ENCODE measurements at places on chromosomes 6 and 20.

GRCh38 chr6:170004585-170005210 is 253.3 kb downstream of the ERMARD start:
- DNase-seq = no peak

DNA sequence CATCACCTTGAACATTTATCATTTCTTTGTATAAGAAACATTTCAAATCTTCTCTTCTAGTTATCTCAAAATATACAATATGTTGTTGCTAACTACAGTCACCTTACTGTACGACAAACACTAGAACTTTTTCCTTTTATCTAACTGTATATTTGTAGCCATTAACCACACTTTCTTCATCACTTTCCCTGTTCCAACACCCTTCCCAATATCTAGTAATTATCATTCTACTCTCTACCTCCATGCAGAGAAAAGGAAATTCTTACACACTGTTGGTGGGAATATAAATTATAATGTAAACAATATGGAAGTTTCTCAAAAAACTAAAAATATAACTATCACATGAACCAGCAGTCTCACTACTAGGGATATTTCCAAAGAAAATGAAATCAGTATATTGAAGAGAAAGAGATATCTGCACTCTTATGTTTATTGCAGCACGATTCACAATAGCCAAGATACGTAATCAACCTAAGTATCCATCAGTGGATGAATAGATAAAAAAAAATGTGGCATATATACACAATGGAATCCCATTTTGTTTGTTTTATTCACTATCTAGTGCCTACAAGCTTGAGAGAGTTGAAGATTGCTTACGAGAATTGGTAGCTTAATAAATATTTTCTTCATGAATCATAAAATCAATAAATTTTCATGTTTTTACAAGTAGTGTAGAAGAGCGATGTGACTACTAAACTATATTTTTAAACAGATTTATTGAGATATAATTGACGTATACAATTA is 2.4 kb downstream of the RHAG start:
- no peak for DNase-seq

DNA sequence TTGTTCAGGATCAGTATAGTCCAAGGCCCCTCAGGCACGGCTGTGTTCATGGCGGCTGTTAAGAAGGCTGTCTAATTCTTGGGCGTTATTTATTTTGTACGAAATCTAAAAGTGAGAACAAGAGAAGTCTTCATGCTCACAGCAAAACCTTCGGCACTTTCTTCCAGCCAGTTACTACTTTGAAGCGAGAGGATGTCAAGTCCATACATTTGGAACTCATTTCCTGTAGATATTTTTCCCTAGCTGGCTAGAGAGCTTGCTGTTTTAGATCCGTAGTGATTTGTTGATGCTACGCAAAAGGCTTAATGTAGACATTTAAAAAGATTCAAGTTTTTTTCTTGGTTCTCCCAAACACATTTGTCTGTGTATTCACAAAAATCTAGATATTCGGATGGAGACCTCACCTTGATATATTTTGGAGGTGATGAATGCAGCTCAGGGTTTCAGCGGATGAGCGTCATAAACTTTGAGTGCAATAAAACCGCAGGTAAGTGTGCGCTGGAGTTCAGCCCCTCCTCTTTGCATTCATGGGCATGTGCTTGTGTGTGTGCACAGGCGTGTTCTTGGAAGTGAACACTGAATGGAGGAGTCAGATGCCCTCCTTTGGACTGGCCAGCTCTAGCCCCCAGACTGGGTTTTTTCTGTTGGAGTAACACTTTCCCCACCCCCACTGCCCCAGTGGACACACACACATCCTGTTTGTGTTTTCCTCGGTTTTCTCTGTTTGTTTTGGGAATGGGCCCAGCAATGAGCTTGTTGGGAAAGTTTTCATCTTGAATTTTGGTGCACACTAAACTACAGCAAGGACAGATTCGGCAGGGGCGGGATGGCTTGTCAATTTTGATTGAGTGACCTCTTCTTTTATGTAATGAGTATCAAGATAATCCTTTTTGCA is 65.4 kb downstream of the IGF2R start:
- no peak for DNase-seq

- DNase-seq = no peak
These were observed 213.9 kb upstream of the STXBP5 start for GRCh38 chr6:146990284-146990683.

DNA sequence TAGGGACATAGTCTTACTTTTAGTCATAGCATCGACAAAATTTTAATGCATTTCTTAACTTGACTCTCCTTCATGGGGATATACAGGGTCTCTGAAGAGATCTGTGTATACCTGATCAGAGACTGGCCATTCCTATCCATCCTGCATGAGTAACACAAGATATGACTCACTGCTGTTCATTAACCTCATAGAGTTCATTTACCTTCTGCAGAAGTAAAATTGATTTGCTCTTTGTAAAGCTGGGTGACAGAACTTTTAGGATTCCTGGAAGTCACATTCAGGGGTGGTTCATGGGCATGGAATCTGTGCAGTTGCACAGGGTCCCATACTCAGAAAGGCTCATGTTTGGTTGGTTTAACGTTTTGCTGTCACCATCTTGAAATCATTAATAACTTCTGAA is 53.2 kb downstream of the PDE7B start:
- DNase-seq = no peak

- DNase-seq = no peak
These were observed 55.0 kb downstream of the BMP7 start for GRCh38 chr20:57211406-57211805.

- no peak for DNase-seq
These were observed 204.8 kb downstream of the HDGFL1 start for GRCh38 chr6:22774129-22774528.

GRCh38 chr6:43428874-43429273 is 1.5 kb downstream of the ABCC10 start:
- DNase-seq = no peak

DNA sequence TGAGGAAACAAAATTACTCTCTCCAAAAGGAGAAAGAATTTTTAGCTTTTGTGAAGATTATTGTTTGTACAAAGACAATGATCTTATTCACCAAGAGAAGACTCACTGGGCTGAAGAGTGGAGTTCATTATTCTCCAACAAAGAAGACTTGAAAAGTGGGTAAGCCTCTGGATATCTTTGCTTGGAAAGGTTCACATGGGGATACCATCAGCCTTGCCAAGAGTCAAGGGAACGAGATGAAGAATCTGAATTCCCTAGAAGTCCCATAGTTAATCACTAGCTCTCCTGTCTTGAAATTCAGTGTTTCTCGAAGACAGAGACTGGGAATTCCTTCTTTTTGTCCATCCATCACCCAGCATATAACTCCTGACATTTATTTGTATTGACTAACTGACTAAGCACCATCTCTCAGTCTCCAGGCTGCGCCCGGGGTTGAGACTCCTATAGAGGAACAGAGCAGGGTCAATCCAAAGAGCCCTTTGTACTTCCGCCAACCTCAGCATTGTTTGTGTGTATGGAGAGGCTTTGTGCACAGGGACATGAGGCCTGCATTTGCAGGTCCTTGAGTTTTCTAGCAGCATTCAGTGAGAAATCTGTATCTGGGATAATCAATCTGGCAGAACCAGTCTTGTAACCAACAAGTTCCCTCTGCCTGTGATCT is 461.9 kb downstream of the KIF16B start:
- no peak for DNase-seq

- DNase-seq = no peak
These were observed at the start of gene RIPOR3 for GRCh38 chr20:50690650-50691572. Gene RIPOR3, minus strand, starts transcription at chr20:50691542. Its CDS starts 414 bp downstream, at chr20:50691128.

GRCh38 chr6:73866305-73866704 is 170.3 kb downstream of the CD109 start:
- DNase-seq = no peak

- DNase-seq = no peak
These were observed 102.3 kb upstream of the SULF2 start for GRCh38 chr20:47887477-47888080.

GRCh38 chr6:115456848-115457247 is 603.8 kb downstream of the FRK start:
- DNase-seq = no peak

GRCh38 chr20:35368666-35369423 is 42.9 kb downstream of the UQCC1 start:
- DNase-seq = no peak
